Heart left ventricle (tissue), 16 donors: ENCODE measurements at places on chromosomes 13 and 19. TPM values are rescaled to one million over a fixed set of nuclear protein-coding genes. Genes with fewer than 3 reads are reported as not detected.

- peak; percentile 31 for DNase-seq
- H3K27me3 ChIP-seq, result peaks cover 44% of the 10 kb centered on the region
- no peaks in the 10 kb centered on the region for H3K36me3 ChIP-seq
Measured at GRCh38 chr19:15551293-15552004, 43.1 kb downstream of the CYP4F22 start.

DNA sequence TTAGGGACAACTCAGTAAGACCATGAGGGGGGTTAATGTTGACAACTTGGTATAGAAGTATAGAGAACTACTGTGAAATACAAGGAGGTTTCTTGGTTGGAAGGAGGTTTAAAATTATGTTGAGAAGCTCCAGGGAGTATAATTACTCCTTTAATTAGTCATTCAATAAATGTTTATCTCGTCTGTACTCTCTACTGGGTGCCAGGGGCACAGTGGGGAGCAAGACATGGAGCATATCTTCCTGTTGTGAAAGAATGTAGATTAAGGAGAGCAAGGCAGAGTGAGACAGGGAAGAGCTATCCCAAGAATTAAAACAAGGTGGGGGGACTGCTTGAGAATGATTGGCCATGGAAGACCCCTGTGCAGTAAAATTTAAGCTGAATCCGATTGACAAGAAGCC lies 33.7 kb upstream of the TDRD3 start:
- no peaks in the 10 kb centered on the region for H3K36me3 ChIP-seq
- no peaks in the 10 kb centered on the region for H3K27me3 ChIP-seq
- DNase-seq, result no peak
- H3K4me3 ChIP-seq, result no peak overlapping the region
- no peaks in the 10 kb centered on the region for H3K4me1 ChIP-seq

DNA sequence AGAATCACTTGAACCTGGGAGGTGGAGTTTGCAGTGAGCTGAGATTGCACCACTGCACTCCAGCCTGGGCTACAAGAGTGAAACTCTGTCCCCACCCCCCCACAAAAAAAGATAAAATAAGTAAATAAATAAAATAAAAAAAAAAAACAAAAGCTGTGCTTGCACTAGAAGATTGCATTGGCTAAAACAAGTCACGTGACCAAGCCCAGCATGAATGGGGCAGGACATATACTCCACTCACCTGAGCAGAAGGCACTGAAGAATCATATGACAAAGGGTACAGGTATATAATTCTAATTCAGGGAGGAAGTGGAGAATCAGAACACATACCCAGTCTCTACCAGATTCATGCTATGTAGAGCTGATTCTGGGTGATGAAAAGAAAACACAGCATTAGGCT lies 36.6 kb downstream of the CYP4F22 start:
- H3K36me3 ChIP-seq, result no peaks in the 10 kb centered on the region
- no peak overlapping the region for H3K27ac ChIP-seq
- no peaks in the 10 kb centered on the region for H3K4me1 ChIP-seq
- peaks cover 12% of the 10 kb centered on the region for H3K27me3 ChIP-seq
- DNase-seq, result no peak
- no peak overlapping the region for H3K4me3 ChIP-seq

DNA sequence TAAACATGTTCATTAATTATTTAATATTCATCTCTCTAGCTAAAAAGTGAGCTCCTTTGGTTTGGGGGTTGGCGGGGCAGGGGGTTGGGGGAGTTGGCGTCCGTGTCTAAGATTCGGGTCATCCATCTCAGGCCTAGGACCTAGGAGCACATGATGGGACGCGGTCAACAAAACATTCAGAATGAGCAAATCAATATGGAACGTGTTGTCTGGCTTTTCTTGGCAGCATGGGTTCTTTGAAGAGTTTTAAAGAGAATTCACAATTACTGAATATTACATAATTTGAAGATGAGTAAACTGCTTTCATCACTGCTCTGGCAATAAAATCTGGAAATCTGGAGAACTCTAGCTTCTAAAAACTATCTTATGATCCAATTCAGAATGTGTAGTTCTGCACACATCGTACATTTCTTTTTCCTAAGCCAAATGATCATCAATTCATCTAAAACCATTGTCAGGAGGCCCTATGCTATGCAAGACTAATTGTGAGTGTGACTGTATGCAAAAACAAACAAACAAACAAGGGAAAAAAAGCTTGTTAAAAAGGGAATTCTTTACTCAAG lies 5.4 kb upstream of the ARGLU1 start:
- H3K4me1 ChIP-seq, result no peaks in the 10 kb centered on the region
- no peaks in the 10 kb centered on the region for H3K27me3 ChIP-seq
- no peaks in the 10 kb centered on the region for H3K36me3 ChIP-seq
- no peak overlapping the region for H3K27ac ChIP-seq
- DNase-seq, result no peak

- no peak for DNase-seq
- no peak overlapping the region for H3K27ac ChIP-seq
- H3K36me3 ChIP-seq, result no peaks in the 10 kb centered on the region
- no peak overlapping the region for H3K4me3 ChIP-seq
- H3K4me1 ChIP-seq, result no peaks in the 10 kb centered on the region
Measured at GRCh38 chr13:61045251-61045650, 370.4 kb downstream of the PCDH20 start.

DNA sequence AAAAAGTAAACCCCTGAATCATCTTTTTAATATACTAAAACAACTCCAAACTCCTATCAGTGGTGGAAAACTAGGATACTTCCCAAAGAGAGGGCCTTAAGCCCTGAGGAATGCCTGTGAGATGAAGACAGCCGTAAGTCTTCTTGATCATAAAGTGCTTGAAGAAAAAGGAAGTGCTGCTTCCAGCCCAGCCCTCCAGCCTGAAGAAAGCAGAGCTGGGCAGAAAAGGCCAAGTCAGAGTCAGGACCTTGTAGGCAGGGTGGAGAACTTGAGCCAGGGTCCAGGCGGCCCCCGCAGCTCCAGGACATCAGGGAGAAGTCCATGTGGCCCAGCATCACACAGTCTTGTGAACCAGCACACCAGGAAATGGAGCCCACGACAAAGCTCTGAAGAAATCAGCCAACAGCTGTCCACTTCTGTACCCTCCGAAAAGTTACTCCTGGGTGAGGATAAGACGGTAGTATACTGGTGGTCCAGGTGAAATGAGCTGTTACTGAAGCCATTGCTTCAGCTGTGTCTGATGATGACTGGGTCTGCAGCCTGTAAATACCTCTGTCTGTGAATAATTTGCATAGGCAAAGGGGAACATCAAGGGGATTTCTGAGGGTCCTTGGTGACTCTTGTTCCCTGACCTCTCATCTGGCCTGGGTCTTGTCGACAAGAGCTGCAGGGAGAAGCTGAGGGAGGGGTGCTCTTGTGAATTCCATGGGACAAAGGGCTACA lies 18.7 kb upstream of the CRYL1 start:
- peaks cover 12% of the 10 kb centered on the region for H3K4me1 ChIP-seq
- no peaks in the 10 kb centered on the region for H3K27me3 ChIP-seq
- no peak for DNase-seq
- no peak overlapping the region for H3K4me3 ChIP-seq

GRCh38 chr19:31962561-31962996 lies 382.8 kb upstream of the ZNF507 start:
- H3K27ac ChIP-seq, result no peak overlapping the region
- no peaks in the 10 kb centered on the region for H3K36me3 ChIP-seq
- DNase-seq, result no peak
- peaks cover 15% of the 10 kb centered on the region for H3K4me1 ChIP-seq

- H3K27ac ChIP-seq, result no peak overlapping the region
- no peak overlapping the region for H3K4me3 ChIP-seq
- DNase-seq, result no peak
- no peaks in the 10 kb centered on the region for H3K4me1 ChIP-seq
- no peaks in the 10 kb centered on the region for H3K36me3 ChIP-seq
- no peaks in the 10 kb centered on the region for H3K27me3 ChIP-seq
Measured at GRCh38 chr13:62049992-62050391, 634.3 kb upstream of the PCDH20 start.

DNA sequence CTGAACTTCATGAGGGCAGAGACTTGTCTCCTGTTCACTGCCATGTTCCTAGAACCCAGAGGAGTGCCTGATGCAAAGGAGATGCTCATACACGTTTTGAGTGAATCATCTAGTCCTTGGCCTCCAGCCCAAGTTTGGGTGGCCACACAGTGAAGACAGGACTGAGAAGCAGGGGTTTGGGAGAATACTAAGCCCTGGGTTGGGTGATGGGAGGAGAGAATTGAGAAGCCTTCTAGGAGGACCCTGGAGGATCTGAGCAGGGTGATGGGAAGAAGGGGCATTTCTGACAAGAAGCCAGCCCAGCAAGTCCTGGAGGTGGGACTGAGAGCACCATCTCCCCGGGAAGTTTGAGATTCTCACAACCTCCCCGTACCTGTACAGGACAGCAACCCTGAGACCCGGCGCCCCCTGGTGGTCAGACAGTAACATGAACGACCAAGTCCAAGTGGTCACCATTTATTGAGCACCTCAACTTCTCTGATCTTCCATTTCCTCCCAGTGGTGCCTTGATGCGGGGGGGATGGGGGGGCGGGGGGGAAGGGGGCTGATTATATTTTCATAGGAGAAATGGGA lies 11.0 kb downstream of the CTU1 start:
- peaks cover 2% of the 10 kb centered on the region for H3K4me1 ChIP-seq
- no peaks in the 10 kb centered on the region for H3K27me3 ChIP-seq
- DNase-seq, result peak; percentile 45
- no peak overlapping the region for H3K27ac ChIP-seq
- no peak overlapping the region for H3K4me3 ChIP-seq

DNA sequence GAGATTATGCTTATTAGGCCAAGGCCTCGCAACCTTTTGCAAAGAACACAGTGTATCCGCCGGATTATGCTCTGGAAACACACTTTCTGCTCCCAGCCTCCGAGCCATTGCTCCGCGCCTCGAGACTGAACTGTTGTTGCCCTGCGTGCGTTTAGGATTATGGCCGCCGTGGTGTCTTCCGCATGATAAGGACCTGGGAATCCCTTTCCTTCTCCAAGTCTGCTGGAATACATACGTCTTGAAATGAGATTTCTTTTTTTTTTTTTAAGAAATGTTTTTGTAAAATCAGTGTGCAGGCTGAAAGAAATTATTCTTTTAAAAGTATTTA lies 89.8 kb upstream of the SOX1 start:
- peaks cover 21% of the 10 kb centered on the region for H3K27me3 ChIP-seq
- no peak overlapping the region for H3K27ac ChIP-seq
- no peak for DNase-seq
- H3K4me3 ChIP-seq, result no peak overlapping the region

DNA sequence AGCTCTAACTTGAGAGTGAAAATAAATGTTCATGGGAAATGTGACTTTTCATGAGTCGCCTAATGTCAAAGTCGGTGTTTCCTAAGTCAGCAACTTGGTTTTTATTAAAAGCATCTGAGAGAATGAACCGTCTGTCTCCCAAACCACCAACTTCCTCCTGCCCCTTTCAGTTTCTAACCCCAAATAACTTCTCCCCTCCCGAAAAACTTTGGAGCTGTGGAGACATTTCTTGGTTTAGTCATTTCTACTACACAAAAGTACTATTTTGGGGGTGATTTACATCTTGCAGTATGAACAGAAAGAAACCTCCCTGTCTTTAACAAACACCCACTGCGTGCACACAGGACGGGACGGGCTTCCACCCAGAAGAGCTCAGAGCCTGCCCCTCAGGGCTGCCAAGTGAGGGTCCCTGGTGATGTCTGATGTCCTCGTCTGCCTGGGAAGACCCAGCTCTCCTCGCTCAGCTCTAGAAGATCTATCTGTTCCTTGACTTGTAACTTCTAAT lies 65.0 kb downstream of the RASA3 start:
- peak; percentile 22 for DNase-seq
- H3K36me3 ChIP-seq, result no peaks in the 10 kb centered on the region

GRCh38 chr13:88103824-88104223 lies 432.7 kb downstream of the SLITRK5 start:
- no peaks in the 10 kb centered on the region for H3K27me3 ChIP-seq
- H3K4me3 ChIP-seq, result no peak overlapping the region
- H3K36me3 ChIP-seq, result no peaks in the 10 kb centered on the region
- H3K27ac ChIP-seq, result no peak overlapping the region
- DNase-seq, result no peak

DNA sequence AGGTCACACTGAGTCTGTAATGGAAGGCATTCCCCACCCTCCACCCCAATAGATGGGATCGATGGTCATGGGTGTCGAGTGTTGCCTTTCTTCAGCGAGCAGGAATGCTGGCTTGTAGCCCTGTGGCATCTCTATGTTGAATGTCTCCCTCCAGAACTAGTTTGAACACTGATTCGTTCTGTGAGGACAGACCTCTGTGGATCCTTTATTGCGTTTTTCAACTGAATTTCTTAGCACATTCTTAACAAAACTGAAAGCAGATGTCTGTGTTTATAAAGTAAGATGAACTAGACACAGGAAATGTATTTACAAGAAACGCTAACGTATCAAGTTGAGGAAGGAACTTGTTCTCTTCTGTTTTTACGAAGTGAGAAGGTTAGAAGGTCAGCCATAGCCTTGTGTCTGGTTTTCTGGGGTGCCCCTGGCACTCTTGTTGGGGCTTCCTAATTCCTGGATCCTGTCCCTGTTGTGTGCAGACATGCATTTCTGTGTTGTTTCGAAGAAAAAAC lies 36.8 kb upstream of the TM9SF2 start:
- H3K4me1 ChIP-seq, result no peaks in the 10 kb centered on the region
- no peaks in the 10 kb centered on the region for H3K36me3 ChIP-seq
- H3K27ac ChIP-seq, result no peak overlapping the region

GRCh38 chr13:110683921-110684320 lies 22.0 kb downstream of the CARS2 start:
- H3K27me3 ChIP-seq, result no peaks in the 10 kb centered on the region
- H3K4me3 ChIP-seq, result no peak overlapping the region
- no peaks in the 10 kb centered on the region for H3K36me3 ChIP-seq
- no peak overlapping the region for H3K27ac ChIP-seq

DNA sequence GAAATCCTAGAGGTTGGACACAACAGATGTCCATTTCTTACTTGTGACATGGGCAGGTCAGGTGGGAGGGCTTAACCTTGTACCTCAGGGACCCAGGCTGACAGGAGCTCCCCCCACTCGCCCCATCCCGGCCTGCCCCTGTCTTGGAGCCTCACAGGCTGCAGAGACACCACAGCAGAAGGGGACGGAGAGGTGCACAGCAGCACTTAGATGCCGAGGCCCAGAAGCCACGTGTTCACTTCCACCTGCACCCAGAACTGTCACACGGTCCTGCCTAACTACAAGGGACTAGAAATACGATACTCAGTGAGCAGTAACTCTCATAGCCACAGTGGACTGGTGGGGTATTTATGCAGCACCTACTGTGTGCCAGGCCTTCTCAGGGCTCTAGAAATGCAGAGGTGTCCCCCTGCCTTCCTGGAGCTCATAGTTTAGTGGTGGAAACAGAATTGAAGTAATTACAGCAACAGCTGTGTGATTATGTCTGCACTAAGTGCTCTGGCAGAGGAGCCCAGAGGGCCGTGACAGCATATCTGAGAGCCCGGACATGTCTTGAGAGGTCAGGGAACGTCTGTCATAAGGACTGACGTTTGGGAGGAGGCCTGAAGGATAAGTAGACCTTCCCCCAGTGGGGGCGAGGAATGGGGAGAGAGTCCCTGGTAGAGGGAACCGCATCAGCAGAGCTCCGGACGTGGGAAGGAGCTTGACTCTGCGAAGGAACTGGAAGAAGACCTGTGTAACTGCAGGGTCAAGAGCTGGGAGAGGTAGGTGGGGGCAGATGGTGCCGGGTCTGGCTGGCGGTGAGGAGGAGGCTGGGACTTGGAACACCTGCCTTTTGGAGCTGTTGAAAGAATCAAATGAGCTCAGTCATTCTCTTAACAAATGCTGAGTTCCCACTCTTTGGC lies 130.0 kb downstream of the SIPA1L3 start:
- no peaks in the 10 kb centered on the region for H3K36me3 ChIP-seq
- H3K27ac ChIP-seq, result no peak overlapping the region
- DNase-seq, result peak; percentile 39
- H3K4me3 ChIP-seq, result no peak overlapping the region

TEX29 gene
- 0.43 TPM for total RNA-seq

KLK7 gene
- not detected for total RNA-seq

ZNF497 gene
- 0.79 TPM for total RNA-seq

SERPINE3 gene
- not detected for total RNA-seq
